COR-L47 (cell line): ENCODE measurements at places on chromosomes 5 and 9.

DNA sequence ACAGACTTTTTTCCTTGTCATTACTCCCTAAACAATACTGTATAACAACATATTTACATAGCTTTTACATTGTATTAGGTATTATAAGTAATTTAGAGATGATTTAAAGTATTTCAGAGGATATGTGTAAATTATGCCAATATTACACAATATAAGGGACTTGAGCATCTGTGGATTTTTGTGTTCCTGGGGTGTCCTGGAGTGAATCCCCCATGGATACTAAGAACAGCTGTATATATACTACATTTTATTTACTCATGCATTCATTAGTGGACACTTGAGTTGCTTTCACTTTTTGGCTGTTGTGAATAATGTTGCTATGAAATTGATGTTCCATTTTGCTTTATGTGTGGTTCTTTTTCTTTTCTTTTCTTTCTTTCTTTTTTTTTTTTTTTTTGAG lies 348.8 kb downstream of the SH3GL2 start:
- no peak for DNase-seq

DNA sequence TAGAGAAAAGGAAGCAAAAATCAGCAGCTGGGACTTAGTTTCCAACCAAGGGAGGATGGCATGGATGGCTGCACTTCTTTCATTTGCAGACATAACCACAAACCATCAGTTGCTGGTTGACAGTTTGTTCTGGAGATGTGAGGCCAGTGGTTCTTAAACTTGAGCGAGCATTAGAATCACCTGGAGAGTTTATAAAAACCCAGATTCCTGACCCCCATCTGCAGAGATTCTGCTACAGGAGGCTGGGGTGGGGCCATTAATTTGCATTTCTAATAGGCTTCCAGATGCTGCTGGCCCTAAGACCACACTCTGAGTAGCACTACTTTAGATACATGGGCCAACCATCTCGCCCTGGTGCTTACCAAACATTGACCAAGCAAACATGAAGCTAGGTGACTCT lies 60.8 kb downstream of the MARCHF3 start:
- no peak for DNase-seq

- peak; percentile 45 for DNase-seq
Measured at GRCh38 chr5:27020973-27021372, 17.4 kb downstream of the CDH9 start.

DNA sequence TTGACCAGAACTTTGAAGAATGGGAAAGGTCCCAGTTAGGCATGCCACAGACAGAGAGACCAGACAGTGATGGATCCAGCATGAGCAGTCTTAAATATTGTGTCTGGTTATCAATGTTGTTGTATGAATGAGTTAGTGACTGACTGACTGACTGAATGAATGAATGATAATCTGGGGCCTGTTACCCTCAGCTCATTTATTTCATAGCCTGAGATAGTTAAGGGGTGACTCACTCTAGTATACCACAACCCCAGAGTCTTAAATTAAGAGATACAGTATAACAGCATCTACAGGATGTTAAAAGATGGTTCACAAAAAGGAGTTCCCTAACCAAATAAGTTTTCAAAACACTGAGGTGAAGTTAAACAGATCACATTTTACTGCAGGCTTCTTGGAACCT lies 133.5 kb downstream of the SGCD start:
- no peak for DNase-seq

GRCh38 chr5:130110328-130110727 lies 206.1 kb downstream of the CHSY3 start:
- DNase-seq: no peak

- no peak for DNase-seq
Measured at GRCh38 chr5:110414360-110414759, 312.1 kb downstream of the TMEM232 start.
